ENCODE measurements at places on chromosomes 16 and 17. TPM values are rescaled to one million over a fixed set of nuclear protein-coding genes. Genes with fewer than 3 reads are reported as not detected.

The LPO gene
- not detected for total RNA-seq

The CDH5 gene
- 1,316 TPM for total RNA-seq

The CES3 gene
- total RNA-seq, result not detected

The OSGIN1 gene
- total RNA-seq, result 5.2 TPM

The PRAC1 gene
- not detected for total RNA-seq

The GAS2L2 gene
- not detected for total RNA-seq

The STAT5B gene
- total RNA-seq, result 41.2 TPM

The TOP2A gene
- total RNA-seq, result 61.5 TPM

The ZNF213 gene
- 5.6 TPM for total RNA-seq

The SRSF2 gene
- total RNA-seq, result 236 TPM

The TP53TG3F gene
- total RNA-seq, result not detected

The SEZ6L2 gene
- 0.67 TPM for total RNA-seq

Measured in vein endothelial cell (primary cell).